ENCODE measurements at places on chromosomes 1 and 21.

DNA sequence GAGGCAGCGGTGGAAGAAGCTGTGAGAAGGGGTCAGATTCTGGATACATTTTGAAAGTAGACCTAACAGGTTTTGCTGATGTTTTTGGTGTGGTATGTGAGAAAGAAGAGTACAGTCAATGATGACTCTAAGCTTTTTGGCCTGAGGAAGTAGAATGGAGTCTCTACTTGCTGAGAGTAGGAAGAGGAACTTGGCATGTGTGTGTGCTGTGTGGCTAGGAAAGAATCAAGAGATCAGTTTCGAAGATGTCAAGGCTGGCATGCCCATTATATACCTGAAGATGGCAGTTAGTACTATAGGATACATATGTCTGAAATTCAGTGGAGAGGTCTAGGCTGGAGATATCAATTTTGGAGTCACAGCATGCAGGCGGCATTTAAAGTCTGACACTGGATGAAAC, 64.4 kb downstream of the MAB21L3 start:
- no peak for DNase-seq

- no peak for DNase-seq
Measured at GRCh38 chr1:53467391-53467790, 8.2 kb downstream of the DMRTB1 start.

- DNase-seq, result no peak
Measured at GRCh38 chr1:121443001-121443540, 258.3 kb downstream of the SRGAP2C start.

DNA sequence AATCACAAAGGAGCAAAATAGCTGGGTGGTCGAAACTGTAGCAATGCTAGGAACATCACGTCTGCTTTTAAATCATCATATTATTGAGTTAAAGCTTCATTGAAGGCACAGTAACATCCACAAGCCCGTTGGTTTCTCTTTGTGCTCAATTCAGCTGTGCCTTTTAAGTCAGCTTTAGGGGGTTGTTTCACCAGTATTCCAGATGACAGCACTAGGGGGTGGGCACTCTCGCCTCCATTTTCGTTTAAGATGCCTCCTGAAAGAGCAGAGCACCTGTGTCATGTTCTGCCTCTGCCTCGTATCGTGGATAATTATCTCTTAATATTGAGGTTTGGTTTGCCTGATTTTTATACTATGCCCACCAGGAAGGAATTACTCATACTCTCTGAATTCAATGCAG, 139.8 kb upstream of the PTBP2 start:
- DNase-seq, result no peak

DNA sequence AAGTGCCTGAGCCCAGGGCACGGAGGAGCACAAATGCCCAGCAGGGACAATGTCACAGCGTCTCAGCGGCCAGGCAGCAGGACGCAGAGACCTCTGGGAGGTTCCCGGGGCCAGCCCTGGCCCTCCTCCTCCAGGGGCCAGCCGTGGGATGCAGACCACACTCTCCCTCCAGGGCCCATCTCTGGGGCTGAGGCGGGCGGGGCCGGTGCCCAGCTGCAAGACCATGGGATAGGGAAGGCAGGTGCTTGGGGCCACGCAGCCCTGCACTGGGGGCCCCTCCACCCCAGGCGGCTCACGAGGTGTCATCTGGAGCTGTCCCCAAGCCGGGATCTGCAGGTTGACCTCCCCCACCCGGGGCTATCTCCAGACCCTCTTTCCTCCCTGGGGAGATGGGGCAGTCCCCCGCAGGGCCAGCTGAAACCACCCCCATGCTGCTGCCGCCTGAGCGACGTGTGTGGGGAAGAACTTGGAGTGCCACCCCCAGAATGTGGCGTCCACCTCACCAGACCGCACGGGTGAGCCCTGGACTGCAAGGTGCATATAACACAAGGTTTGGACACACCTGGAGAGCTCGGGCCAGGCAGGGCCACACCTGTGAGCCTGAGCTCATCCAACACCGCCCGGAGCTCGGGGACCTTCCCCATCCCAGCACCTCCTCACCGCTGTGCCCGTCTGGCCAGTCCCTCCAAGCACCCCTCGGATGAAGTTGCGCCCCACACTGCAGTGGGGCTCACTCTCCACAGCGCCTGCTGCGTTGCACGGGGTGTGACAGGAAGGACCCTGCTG, 4.1 kb upstream of the TTLL10 start:
- no peak for DNase-seq

DNA sequence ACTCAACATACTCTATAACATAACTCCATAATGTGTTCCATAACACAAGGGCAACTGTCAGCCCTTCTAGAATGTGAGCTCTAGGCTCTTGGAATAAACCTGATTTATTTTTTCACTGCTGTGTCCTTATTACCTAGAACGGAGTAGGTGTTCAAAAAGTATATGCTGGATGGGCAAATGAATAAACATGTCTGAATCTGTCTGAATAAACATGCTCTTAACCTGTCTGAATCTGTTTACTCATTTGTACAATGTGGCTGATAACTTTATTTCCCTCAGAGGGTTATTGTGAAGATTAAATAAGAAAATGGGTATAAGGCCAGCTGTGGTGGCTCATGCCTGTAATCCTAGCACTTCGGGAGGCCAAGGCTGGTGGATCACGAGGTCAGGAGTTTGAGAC, 42.3 kb downstream of the AZIN2 start:
- DNase-seq, result no peak

GRCh38 chr1:187203257-187203656, 374.5 kb downstream of the PLA2G4A start:
- no peak for DNase-seq

GRCh38 chr1:181151378-181152326, 63.2 kb downstream of the IER5 start:
- no peak for DNase-seq
